Activated T-helper 2 cell treated with anti-CD3 and anti-CD28 coated beads, Interferon-gamma antibody, Interleukin-2, Interleukin-4, amounts not matched to agents 10 μg/mL and 5 μg/mL and 100 μg/mL, durations not matched to agents 14 hours and 24 hours and 36 hours (primary cell): ENCODE measurements at places on chromosomes 1 and 21.

DNA sequence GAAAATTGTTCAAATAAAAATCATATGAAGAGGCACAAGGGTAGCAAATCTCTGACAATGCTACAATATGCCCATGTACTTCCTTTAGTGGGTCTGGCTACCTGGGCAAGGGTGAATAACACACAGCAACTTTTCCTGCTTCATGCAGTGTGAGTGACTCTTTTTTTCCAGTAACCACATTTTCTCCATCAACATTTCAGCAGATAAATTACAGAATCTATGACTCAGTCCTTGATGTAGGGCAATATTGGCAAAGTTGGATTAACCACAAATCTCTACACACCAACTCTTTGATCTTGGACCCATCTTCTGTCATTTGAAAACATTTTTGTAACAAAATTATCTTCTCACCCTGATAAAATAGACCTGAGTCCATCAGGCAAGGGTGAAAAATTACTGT lies 31.7 kb downstream of the ERICH3 start:
- no peak for DNase-seq

GRCh38 chr1:166980383-166980782 lies 5.0 kb upstream of the ILDR2 start:
- DNase-seq, result no peak

DNA sequence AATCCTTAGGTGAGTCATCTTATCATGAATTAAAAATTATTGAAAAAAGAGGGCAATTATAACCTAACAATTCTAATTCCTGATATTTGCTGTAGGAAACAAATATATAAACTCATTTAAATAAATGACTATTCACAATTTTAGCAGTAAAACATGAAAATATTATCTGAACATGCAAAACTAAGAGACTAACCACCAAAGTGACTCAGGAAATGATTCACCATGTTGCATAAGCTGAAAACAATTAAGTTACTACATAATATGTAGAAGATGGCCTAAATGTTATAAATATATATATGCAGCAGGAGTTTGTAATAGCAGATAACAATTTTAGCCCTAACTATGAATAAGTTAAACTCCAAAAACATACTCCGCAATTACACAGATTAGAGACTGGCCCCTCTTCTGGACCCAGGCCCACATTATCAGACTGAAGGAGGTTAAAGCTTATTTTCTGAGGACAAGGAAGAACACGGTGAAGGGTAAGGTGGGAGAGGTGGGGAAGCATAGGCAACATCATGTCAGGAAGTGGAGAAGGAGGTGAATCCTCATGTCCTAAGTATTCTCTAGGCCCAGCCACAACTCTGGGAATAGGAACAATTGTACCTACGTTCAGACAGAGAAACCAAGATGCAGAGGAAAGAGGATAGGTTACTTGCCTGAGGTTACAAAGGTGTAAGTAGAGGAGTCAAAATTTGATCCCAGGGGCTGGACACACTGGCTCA lies 15.6 kb upstream of the AIM2 start:
- no peak for DNase-seq

DNA sequence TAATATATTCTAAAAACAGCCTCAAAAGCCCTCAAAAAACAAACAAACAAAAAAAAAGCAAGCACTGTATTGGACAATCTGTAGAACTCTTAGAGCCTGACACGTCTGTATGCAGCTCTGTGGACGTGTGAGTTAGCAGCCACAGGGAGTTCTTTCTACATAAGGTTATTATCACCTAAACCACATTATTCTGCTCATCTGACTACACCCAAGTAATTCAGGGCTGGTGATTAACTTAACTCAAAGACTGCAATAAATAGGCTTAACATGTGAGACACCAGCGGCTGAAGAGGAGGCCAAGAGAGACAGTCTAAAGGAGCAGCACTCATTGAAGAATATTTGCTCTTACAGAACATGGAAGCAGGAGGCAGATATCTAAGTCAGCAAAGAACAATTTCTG lies 316.0 kb downstream of the VAV3 start:
- no peak for DNase-seq

- DNase-seq, result no peak
These were observed 1.4 kb upstream of the KCNJ6 start for GRCh38 chr21:37917612-37918011.

- no peak for DNase-seq
These were observed 339.0 kb downstream of the DISC1 start for GRCh38 chr1:231965615-231966014.

DNA sequence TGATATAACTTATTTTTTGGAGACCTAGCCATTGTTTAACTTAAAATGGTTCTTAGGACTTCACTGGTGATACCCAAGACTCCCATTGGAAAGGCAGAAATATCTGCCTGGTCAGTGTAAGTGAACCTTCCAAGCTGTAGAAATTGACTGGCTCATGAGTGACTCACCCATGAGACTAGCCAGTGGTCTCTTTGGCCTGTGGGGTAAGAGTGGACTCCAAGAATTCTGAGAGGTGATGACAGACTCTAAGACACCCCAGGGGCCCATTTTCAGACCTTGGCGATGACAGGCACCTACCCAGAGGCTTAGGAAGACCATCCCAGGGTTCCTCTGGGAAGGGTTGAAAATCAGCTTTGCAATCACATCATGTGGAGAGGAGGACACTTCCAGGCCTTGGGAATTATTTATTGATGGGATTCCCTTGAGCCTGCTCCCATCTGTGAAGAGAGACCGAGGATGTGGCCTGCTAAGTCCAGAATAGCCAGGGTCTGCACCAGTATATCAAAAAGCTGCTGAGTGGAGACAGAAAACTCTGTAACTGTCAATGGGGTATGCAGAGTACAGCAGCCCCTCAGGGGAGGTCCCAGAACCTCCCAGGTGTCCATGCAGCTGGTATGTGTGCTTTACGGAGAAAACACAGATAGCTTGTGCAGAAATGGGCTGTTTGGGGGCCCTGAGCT lies 78.9 kb downstream of the KAZN start:
- DNase-seq, result no peak

GRCh38 chr1:20117236-20117635 lies 2.1 kb downstream of the PLA2G2D start:
- no peak for DNase-seq

DNA sequence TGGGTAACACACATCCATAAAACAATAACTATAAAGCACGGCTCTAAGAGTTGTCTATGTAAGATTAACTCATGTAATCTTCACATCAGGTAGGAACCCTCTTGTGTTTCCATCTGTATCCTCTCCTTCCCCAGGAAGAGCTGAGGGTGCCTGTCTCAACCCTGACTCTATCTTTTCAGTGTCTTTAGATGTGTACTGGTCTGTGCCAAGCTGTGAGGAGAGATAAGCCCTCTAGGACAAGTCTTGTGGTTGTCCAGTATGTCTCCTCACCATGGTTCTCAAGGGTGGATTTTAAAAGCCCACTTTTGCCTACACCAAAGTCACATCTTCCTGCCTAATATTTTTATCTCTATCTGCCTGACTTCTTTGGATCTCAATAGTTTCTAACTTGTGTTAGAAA lies 300.1 kb downstream of the KCNT2 start:
- no peak for DNase-seq

DNA sequence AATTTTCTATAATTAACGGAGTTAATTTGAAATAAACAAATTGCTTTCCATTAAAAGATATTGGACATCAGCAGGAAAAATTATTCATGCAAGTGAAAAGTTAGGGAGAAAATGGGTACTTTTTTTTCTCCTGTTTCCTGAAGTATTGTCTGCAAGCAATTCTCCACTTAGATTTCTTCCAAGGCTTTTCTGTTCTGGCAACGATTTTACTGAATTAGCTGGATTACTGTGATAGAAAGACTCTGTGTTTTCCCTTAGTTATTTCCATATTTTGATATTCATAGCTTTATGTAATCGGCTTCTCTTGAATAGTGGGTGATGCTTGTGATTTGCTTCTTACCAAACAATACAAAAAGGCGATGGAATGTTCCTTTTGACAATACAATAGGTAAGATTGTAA lies 1333.9 kb downstream of the AMY1C start:
- no peak for DNase-seq

GRCh38 chr1:21509351-21510112 lies at the start of gene ALPL:
TSS of gene ALPL (plus strand) at chr1:21509423. CDS start at chr1:21554082, 44,659 bp downstream.
- DNase-seq, result no peak

DNA sequence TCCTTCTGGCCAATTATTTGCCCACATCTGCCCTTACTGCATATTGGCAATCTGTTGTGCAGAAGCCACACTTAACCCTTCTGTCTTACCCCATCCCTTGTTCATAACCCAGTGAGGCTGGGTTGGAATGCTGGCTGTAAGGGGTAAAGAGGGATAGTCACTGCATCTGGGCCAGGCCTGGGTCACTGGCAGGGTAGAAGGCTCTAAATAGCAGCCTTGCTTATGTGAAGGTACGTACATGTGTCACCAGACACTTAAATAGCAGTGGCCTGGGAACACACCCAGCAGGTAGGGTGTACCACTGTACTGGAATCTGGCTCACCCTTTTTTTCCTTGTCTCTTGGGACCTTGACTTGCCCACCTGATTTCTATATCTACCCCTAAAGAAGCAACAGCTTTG lies 9.9 kb upstream of the TARS2 start:
- no peak for DNase-seq

DNA sequence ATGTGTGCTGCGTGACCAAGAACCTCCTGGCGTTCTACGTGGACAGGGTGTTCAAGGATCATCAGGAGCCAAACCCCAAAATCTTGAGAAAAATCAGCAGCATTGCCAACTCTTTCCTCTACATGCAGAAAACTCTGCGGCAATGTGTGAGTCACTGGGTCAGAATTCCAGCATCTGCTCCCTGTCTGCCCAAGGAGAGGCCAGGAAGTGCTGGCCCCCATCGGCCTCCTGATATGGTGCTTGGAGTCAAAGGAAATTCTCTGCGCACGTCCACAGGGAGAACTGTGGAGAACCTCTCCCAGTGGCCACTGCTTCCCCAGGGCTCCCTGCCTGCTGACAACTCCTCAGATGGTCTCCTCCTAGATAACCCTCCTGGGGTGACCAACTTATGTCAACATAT lies 25.6 kb upstream of the IL20 start:
- DNase-seq, result no peak

- DNase-seq, result no peak
These were observed 2.9 kb upstream of the SEMA4A start for GRCh38 chr1:156150333-156151011.

DNA sequence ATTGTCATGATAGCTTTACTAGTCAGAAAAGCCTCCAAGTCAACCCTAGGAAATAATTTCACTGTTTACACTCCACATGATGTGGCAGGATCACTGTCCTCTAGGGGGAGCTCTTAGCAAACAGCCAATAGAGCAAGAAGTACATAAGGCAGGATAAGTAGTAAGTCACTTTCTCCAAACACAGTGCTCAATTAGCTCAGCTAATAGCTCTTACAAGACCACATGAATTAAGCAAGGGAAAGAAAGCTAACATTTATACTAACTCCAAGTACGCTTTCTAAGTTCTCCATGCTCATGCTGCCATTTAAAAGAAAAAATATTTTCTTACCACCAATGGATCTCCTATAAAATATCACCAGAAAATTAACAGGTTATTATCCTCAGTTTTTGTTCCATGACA lies 66.9 kb upstream of the LRIF1 start:
- DNase-seq, result peak; percentile 27

DNA sequence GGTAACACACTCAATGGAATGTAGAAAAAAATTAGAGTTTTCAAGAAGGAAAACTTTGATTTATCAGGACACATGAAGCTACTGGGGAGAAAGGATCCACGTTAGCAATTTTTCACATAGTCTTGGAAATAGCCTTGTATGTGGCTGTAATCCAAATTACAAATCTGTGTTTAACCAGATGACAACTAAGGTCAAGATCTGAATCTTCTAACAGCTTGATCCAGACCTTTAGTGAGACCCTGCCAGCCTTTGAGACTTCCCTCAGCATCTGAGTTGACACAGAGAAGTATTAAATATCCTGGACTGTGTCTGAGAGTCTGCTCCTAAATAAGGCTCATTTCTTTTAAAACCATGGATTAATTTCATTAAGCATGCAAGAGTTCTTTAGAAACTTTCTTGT lies 135.9 kb upstream of the KCNK2 start:
- DNase-seq, result no peak

DNA sequence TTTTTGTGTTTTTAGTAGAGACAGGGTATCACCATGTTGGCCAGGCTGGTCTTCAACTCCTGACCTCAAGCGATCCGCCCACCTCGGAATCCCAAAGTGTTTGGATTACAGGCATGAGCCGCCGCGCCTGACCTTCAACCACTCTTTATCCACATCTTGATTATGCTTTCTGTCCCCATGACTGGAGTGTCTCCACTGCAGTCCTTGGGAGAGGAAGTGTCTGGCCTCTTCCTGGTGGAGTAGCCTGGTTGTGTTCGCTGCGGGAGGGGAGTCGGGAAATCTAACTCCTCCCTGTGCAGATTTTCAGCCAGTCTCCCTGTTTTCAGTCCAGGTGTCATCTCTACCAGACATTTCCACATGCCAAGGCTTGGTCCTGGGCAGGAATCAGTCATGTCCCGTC lies 9.7 kb downstream of the KISS1 start:
- no peak for DNase-seq
